NCI-H2029 (cell line): ENCODE measurements at places on chromosomes 3 and 15.

- no peak for DNase-seq
Measured at GRCh38 chr3:14923476-14923875, 23.9 kb upstream of the NR2C2 start.

GRCh38 chr15:96406291-96406690, 75.8 kb downstream of the NR2F2 start:
- no peak for DNase-seq

DNA sequence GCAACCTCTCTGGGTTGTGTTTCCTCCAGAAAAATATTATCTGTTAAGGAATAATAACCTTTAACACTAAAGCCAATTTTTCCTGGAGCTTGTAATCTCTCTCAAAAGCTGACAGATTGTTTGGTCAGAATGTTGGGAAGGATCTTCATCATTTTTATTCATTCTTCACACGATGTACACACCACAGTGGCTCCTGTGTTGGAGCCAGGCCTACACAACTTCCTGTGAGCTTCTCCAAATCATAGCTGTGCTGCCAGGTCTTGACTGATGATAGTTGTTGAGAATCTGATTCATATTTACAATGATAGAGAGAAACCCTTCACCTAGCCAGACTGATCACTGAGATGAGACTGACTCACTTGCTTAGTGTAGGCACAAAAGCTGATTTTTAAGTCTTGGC, 151.0 kb upstream of the ROBO2 start:
- no peak for DNase-seq

DNA sequence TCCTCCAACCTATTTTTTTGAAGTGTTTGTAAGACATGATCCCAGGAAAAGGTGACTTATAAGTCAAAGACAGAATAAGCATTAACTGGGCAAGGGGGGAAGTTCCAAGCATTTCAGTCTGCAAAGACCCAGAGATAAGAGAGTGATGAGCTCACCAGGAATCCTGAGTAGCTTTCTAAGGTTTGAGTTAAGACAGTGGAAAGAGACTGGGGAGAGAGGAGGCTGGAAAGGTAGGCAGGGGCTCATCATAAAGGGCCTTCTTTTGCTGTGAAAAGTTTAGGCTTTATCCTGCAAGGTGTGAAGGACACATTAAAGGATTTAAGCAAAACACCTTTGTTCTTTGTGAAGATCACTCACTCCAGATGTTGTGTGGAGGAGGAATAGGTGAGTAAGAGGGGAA, 438.8 kb downstream of the CHL1 start:
- DNase-seq, result no peak

- DNase-seq, result no peak
Measured at GRCh38 chr15:63226155-63226883, 36.9 kb downstream of the RAB8B start.

- no peak for DNase-seq
Measured at GRCh38 chr15:52440414-52440813, 88.3 kb downstream of the MYO5A start.

- DNase-seq, result no peak
Measured at GRCh38 chr3:58840949-58841348, 174.4 kb upstream of the FAM3D start.

- DNase-seq, result no peak
Measured at GRCh38 chr3:27606537-27606936, 115.6 kb downstream of the EOMES start.

GRCh38 chr3:49629451-49629850, 44.7 kb upstream of the APEH start:
- DNase-seq, result no peak

DNA sequence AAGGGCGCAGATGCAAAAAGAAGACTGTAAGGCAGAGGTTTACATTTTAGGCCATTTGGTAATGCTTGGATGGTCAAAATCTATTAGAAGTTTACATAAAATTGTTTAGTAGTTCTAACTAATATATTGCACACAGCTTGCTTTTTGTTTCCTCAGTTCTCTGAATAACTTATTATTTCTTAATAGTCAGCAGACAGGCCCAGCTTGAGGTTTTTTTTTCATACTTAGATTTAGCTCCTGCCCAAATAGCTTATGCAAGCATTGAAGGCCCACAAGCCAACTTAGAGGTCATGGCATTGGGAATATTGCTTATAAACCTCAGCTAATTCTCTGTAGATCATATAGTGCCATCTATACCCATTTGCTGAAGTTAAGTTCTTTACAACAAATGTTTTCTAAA, 172.5 kb downstream of the RAP2B start:
- no peak for DNase-seq

- DNase-seq, result no peak
Measured at GRCh38 chr3:99503350-99503749, 135.0 kb upstream of the COL8A1 start.

- DNase-seq, result no peak
Measured at GRCh38 chr15:47888385-47889100, 171.2 kb downstream of the SEMA6D start.

GRCh38 chr3:23671851-23672589, 133.7 kb upstream of the UBE2E1 start:
- DNase-seq, result no peak

- no peak for DNase-seq
Measured at GRCh38 chr3:53153980-53154379, 7.0 kb upstream of the PRKCD start.

GRCh38 chr15:89679212-89679611, at the start of gene PLIN1:
PLIN1 (minus strand) TSS chr15:89679367; CDS start chr15:89677489, 1,878 bp downstream.
- no peak for DNase-seq

DNA sequence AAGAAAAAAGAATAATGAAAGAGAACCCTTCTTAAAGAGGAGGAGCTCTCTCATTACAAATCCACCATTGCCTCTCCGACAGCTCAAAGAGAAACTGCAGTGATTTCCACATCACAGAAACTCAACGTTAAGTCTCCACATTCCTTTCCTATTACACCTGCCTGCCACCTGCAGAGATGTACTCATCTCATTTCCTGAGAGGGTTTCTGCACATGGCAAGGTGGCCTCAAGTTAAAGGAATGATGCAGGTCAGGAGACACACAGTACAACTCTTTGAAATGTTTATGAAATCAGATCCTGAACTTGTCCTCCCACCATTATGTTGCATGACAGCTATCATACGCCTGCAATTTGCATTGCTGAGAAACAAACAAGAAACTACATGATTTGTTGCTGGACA, 458.4 kb upstream of the ADAMTS9 start:
- no peak for DNase-seq

- DNase-seq, result no peak
Measured at GRCh38 chr3:72548461-72548860, 299.8 kb downstream of the SHQ1 start.

- no peak for DNase-seq
Measured at GRCh38 chr3:2823437-2824211, 286.6 kb downstream of the IL5RA start.

DNA sequence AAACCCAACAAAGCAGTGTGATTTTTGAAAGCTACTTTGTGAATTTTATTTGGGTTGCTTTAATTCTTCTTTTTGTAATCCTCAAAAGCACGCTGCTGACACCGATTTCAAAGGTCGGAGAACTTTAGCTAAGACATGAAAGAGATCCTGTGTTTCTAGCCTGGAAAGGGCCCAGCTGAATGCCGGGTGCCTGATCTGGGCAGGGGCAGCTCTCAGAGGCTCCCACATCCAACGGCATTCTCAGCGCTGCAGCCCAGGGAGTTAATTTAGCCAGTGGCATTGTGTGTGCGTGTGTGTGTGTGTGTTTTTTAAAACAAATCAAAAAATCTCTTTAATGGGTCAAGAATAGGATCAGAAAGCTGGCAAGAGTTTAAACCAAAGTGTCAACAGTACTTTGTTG, 6.6 kb downstream of the RBP1 start:
- no peak for DNase-seq

GRCh38 chr3:129195731-129196256, 12.1 kb upstream of the CNBP start:
- DNase-seq, result no peak

DNA sequence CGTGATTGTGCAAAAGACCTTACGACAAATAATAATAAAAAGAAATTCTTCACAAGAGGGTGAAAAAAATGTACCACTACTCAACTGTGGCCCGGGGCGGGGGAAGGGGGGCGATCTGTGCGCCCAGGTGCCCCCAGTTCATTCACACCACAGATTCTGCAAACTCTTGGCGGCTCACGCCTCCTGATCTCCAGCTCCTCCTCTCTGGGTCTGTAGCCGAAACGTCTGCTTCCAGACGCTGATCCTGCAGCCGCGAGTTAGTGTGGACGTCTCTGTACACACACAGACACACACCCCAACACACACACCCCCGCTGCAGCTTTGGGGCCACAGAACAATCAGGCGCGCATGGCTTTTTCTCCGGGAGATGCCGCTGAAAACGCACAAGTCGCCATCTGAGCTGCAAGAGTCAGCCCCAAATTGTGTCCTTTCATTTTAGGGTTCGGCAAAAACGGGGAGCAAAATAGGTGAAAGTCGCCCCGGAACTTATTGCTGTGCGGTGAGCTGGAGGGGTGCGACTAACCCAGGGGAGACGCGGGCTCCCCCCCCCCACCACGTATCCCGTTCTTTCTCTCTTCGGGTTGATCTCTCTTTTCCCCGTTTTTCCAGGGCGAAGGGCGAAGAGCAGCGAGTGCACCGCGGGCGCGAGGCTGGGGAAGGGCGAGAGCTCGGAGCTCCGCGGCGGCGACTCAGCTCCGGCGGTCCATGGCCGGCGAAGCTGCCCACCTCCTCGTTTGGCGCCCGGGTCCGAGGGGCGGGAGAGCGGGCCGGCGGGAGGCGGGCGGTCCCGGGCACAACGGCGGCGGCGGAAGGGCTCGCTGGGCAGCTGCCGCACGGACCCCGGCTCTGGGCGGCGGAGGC, 505 bp upstream of the WNT5A start:
- DNase-seq, result no peak

DNA sequence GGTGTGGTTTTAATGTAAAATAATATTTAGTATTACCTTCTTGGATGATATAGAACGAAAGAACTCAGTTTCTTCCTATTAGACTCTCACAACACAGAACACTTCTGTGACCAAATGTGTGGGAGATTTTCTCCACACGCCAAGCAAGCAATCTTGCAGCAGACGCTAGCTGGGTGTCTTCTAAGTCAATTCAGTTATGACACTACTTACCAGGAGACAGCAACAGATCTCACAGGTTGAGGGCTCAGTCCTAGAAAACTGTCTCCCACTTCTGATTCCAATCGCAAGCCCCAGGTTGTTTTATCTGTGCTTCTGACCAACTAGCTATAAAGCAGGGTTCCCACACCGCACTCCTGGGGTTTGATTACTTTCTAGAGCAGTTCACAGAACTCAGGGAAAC, 41.2 kb downstream of the HERC1 start:
- DNase-seq, result no peak

- DNase-seq, result no peak
Measured at GRCh38 chr3:12345141-12345561, 56.3 kb downstream of the PPARG start.

DNA sequence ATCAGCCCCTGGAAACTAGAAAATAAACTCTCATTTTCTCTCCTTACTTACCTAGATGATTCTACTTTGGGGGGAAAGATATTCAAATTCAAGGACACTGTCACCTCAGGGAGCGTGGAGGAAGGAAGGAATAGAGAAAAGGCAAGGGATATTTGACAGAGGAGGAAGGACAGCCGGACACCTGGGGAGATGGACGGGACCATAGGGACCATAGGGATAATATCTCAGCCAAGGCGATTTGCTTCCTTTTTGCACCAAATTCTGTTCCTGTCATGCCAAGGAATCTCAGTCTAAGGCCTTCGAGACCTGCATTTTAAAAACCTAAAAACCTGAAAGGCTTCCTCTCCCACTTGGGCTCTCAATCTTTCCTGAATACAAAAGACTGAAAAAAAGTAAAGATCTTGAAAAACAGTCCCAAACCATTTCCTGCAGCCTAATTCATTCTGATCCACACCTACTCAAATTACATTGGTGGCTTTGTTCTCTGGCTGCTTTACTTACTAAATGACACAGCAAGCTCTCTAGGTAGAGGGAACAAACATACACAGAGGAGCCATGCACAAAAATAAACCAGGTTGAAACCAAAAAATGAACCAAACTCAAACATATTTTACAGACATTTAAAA, 73.9 kb upstream of the SLC24A5 start:
- no peak for DNase-seq

GRCh38 chr15:64152507-64153387, 1.2 kb downstream of the SNX22 start:
- DNase-seq, result no peak

- DNase-seq, result no peak
Measured at GRCh38 chr3:988785-989184, 104.0 kb upstream of the CNTN6 start.

- DNase-seq, result no peak
Measured at GRCh38 chr3:153414982-153415381, 253.0 kb downstream of the RAP2B start.

- no peak for DNase-seq
Measured at GRCh38 chr15:51114437-51115119, 19.9 kb upstream of the TNFAIP8L3 start.

- no peak for DNase-seq
Measured at GRCh38 chr15:49059491-49059890, 13.2 kb upstream of the SECISBP2L start.

- no peak for DNase-seq
Measured at GRCh38 chr3:141255846-141256261, 24.2 kb downstream of the PXYLP1 start.

DNA sequence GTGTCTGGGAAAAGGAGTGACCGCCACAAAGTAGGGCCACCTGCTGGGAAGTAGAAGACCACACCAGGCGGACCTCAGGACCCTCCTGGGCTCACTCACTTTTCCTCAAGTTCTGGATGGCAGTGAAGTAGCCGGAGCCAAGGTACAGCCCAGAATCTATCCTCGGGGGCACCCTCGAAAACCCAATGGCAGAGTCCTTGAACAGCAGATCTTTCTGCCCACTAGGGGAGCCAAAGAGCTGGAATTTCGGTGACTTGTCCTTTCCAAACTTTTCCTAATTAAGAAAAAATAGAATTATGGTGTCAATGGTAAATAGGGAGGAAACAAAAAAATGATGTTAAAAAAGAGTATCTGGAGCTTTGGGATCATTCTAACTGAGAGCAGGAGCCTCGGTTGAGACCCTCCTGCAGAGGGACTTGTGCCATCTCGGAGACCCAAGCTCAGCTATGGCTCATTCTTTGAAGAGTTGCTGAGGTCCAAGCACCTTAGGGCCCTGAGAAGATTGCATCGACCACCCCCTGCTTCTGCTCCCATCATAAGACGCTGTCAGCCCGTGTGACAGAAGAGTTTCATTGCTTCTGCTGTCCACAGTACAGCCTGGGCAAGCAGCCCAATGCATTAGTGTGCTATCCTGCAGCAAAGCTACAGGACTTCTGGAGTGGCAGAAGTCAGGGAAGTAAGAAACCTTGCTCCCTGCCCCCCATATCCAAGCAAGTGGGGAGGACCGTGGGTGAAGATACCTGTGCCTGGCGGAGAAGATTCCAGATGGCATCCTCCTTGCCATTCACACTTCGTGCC, 14.8 kb downstream of the LTF start:
- no peak for DNase-seq

DNA sequence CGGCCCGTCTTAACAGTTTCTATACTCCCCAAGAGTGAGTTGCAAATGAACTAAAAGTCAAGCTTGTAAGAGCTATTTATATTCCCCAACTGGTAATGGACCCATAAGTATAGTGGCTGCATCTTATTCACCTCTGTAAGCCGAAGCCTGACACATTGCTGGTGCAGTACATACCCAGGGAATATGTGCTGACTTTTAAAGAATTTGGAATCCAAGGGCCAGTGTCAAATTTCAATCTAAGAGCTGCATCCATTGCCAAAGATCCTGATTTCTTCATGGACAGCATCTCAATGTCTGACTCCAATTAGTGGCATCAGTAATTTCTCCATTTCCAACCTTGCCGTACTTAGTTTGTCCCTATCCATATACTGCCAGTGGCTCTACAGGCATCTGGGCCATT, 42.0 kb downstream of the FRMD4B start:
- DNase-seq, result no peak
